ENCODE measurements at places on chromosomes 7 and 10.

DNA sequence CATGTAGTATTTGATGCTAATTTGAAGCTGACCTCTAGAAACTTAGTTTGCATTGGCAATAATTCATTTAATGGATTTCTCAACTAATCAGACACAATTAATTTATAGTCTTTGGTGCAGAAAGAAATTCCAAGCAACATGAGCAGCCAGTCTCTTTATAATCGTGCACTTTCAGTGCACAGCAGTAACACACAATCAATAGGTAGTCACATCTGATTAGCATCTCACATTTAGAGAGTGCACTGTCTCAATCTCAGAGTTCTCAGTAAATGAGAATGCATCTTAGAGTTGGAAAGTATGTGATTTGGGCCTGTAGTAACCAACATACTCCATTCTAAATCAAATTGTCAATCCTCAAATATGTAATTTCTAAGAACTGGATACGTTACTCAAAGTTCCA lies 377.6 kb downstream of the POM121L12 start:
- DNase-seq = no peak

DNA sequence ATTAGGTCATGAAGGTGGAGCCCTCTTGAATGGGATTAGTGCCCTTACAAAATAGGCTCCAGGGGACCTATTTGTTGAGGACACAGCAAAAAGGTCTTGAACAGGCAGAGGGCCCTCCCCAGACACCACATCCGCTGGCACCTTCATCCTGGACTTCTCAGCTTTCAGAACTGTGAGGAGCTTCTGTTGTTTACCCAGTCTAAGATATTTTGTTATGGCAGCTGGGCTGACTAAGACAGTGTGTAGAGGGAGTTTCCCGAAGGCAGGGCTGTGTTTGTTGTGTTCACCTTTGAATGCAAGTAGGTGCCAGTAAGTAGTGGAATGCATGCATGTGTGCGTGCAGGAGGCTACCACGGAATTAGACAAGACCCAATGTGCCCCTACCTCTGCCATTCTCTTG lies 106.7 kb downstream of the PTPRE start:
- no peak for DNase-seq

DNA sequence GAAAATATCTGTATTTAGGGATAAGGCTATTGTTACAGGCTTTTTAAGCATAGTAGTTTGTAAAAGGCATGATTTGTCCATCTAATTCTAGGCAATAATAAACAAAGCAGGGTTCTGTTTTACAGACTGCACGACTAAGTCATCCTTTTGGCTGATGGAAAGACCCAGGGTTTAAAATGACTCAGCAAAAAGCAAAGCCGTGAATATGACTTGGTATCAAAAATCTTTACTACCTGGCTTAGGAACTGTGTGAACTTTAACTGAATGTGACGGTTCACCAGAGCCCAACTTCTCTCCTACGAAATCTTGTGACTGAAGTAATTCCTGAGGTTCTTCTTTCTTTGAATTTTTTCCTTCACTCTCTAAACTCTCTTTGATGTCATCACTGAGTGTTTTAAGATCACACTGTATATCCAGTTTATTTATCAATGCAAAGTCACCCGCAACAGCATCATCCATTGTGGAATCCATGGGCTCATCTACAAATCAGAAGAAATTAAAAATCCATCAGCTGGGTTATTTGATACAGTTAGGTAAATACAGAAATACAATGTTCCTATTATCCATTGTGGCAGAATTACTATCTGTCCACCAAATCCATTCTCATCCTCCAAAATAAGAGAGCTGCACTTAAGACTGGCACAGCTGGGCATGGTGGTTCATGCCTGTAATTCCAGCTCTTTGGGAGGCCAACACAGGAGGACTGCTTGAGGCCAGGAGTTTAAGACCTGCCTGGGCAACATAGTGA lies 17.0 kb downstream of the ATE1 start:
- no peak for DNase-seq

GRCh38 chr10:118956802-118957442 lies 72.6 kb upstream of the NANOS1 start:
- DNase-seq = no peak

GRCh38 chr7:4634166-4634565 lies 47.9 kb upstream of the FOXK1 start:
- no peak for DNase-seq

- no peak for DNase-seq
These were observed 89.5 kb downstream of the FAM53B start for GRCh38 chr10:124654686-124655085.

DNA sequence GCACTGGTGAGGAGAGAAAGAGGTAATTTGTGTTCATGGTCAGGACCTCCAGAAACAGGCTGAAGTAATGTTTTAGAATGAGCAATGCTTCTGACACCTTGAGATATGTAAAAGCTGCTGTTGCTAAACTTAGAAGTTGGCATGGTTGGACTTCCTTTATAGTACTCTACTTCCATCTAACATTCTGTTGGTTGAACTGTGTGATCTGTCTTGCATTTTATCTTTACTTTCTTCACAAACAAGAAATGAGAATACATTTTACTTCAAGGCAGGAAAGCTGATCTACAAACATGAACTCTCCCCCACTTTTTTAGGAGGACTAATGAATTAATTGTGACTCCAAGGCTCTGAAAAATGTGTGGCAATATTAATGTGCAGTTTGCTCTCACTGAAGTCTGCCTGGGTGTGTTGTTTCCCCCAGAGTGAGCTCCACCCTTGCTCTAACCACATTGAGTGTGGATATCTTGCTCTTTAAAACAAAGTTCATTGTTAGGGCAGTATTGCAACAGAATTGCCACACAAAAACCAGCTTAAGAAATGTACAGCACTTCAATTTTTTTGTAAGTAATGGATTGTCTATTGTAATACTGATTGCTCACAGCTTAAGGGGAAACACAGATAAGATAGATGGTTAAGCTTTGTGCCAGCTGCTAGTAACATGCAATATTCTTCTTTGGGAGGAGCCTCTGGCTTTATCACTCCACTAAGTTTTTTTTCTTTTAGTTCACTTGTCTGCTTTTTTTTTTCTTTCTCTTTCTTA lies 69.0 kb downstream of the ADD3 start:
- DNase-seq = peak; percentile 20

- no peak for DNase-seq
These were observed 152.9 kb downstream of the CCDC3 start for GRCh38 chr10:12848439-12849173.

GRCh38 chr10:61951144-61951483 lies 49.6 kb downstream of the ARID5B start:
- no peak for DNase-seq

- DNase-seq = no peak
These were observed 173.5 kb downstream of the PLXNA4 start for GRCh38 chr7:132402751-132403245.

DNA sequence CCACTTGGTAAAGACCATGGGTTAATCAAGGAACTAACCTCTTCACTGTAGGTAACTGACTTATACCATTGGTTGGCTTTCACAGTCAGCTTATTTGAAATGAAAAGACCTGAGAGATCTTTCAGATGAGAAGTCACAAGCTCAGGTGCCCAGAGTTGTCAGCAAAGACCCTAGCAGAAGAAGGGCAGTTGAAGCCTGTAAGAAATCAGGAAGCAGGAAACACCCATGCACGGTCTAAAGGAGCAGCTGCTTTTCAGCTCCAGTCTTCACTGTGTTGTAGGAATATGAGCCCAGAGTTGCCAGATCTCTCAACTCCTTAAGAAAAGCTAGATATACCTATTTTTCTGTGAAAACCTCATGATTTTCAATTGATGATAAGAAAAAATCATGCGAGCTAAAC lies 130.0 kb downstream of the ARID5B start:
- DNase-seq = no peak

DNA sequence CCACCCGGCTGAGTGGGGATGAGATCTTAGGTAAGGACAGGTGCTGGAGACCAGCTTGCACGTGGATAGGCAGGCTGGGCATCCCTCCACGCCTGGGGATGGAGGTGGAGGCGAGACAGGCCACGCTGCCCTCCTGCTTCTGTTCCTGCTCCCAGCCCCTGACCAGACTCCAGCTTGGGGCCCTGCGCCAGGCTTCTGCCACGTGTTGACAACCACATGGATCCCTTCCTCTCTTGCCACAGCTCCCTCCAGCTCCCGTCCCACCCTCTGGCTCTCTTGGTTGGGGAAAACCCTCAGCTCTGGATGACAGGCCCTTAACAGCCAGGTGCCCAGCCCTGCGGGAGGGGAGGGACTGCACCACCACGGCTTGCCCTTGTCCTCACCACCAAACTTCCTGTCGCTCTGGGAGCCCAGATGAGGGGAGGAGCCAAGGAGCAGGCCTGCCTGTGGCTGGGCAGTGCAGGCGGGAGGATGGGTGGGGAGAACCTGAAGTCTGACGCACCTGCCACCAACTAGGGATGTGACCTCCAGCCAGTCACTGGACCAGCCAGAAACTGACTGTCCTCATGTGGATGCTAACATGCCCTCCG lies 36.0 kb downstream of the KCNH2 start:
- DNase-seq = no peak

DNA sequence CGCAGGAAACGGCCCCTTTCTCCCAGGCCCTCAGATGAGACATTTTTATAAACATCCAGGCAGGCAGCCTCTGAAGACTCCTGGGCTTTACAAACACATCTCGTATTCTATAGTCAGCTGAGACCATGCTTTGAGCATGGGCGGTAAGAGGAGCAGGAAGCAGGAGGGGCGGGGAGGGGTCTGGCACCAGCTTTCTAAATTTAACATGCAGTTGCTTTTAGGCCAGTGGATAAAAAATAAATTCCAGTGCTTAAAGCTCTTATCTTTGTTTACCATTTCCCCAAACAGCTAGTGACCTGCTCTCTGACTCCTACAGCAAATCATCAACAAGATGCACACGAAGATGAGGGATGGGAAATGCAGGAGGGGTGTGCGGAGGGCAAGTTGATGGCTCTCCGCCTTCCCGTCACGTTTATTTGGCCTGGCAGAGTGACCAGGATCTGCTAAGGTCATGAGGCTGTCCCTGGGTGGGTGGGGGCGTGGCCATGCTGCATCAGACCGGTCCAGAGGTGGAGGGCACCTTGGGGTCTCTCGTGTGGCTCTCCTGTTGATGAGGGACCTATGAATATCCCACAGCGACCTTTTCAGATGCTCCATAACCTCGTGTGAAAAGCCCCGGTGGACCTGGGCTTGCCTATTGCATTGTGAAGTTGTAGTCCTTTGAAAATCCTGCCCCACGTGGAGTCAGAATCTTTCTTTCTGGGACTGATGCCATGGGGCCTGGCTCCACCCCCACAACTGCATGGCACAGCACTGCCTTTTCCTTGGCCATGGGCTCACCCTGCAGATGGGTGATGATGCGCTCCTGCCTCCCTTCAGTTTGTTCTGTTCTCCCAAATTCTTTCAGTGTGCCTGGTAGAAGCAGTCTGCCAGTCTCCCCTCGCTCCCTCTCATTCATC lies 67.5 kb downstream of the PARP12 start:
- no peak for DNase-seq

DNA sequence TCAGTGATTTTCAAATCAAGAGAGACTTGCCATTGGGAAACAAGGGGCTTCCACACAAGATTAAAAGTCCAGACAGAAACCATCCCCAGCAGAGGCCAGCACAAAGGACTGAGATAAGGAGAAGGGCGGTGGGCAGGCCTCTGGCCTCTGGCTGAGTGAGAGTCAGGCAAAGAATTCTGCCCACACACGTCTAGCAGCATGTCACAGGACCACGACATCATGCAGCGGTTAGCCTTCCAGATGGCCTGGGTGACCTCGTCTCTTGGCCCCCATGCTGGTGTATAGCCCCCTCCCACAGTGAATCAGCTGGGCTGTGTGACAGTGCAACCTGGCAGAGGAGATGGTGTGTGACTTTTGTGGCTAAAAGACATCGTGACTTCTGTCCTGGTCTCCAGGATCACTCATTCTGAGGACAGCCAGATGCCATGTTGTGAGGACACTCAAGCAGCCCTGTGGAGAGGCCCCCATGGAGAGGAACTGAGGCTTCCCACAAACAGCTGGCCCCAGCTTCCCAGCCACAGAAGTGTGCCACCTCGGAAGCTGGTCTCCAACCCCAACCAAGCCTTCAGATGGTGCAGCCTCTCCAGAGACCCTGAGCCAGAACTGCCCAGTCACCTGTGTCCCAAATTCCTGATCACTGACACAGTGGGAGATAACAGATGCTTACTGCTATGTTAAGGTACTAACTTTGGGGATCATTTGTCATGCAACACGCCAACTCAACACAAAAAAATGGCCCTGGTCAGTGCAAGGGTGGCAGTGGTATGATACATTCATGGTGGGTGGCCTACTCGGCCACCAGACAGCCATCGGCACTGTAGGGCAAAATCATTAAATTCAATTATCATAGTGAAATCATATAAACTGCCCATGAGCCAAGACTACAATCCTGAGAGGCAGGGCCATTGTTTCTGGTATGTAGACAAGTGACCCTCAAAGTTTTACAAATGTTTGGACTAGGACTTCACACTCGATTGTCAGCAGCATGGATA lies 73.2 kb downstream of the TNS3 start:
- no peak for DNase-seq

DNA sequence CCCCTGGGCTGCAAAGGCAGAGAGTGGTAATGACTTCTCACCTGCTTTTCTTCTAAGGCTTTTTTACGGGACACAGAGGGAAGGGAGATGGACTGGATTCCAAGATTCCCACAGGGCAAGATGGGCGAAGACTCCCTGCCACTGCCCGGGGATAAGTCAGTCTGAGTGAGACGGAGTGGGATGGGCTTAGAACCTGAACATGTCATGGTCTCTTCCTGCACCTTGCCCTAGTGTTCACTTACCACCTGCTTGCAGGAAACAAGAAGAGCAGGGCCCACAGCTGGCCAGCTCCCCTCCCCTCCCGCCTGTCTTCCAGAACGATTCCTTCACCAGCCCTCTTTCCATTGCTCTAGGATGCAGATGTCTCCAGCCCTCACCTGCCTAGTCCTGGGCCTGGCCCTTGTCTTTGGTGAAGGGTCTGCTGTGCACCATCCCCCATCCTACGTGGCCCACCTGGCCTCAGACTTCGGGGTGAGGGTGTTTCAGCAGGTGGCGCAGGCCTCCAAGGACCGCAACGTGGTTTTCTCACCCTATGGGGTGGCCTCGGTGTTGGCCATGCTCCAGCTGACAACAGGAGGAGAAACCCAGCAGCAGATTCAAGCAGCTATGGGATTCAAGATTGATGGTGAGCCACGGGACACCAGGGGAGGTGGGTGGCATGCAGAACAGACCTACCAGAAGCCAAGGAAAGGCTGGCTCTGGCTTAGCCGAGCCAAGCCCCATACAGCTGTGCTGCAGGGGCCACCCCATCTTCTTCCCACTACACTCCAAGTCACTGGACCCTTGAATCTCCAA lies 1.3 kb downstream of the SERPINE1 start:
- no peak for DNase-seq

- DNase-seq = no peak
These were observed 1.3 kb downstream of the CUL1 start for GRCh38 chr7:148699782-148700629.

GRCh38 chr10:18261063-18261610 lies 120.9 kb downstream of the CACNB2 start:
- no peak for DNase-seq

GRCh38 chr7:29287366-29287765 lies 92.8 kb downstream of the CHN2 start:
- DNase-seq = no peak

- DNase-seq = no peak
These were observed 8.9 kb downstream of the AKR1E2 start for GRCh38 chr10:4834898-4835405.

All from esophagus squamous epithelium (tissue), 5 donors.